Stimulated activated CD8-positive, alpha-beta memory T cell treated with anti-CD3 and anti-CD28 coated beads, Interleukin-15, amount 100 ng/mL, for 4 hours (primary cell): ENCODE measurements at places on chromosomes 1 and 21.
A peak's percentile ranks its signal among the peaks of the same experiment; 100 is the strongest.

GRCh38 chr21:38468989-38469388 is 29.3 kb downstream of the ERG start:
- DNase-seq = no peak

DNA sequence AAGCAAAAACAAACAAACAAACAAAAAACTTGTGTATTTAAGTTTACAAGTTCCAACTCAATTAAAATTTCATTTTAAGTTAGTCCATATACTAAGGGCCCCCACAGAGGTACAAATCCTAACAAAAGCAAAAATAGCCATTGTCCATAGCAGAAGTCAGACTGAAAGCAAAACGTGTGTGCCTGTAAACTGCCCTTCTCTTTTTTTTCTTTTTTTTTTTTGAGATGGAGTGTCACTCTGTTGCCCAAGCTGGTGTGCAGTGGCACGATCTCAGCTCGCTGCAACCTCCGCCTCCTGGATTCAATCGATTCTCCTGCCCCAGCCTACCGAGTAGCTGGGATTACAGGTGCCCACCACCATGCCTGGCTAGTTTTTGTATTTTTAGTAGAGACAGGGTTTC is 11.6 kb upstream of the IFNGR2 start:
- no peak for DNase-seq

DNA sequence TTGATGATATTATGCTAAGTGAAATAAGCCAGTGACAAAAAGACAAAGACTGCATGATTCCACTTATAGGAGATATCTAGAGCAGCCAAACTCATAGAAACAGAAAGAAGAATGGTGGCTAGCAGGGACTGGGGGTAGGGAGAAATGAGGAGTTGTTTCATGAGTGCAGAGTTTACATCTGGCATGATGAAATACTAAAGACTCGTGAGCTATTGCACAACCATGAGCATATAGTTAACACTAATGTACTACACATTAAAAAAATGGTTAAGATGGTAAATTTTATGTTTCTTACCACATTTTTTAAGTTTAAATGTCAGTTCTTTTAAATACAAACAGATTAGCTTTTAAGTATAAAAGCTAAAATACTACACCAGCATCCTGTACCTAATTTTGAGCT is 57.8 kb downstream of the ESRRG start:
- DNase-seq = no peak

GRCh38 chr1:66168467-66168887 is 365.5 kb upstream of the SGIP1 start:
- DNase-seq = no peak

GRCh38 chr1:84959294-84959693 is 37.6 kb downstream of the MCOLN2 start:
- no peak for DNase-seq

DNA sequence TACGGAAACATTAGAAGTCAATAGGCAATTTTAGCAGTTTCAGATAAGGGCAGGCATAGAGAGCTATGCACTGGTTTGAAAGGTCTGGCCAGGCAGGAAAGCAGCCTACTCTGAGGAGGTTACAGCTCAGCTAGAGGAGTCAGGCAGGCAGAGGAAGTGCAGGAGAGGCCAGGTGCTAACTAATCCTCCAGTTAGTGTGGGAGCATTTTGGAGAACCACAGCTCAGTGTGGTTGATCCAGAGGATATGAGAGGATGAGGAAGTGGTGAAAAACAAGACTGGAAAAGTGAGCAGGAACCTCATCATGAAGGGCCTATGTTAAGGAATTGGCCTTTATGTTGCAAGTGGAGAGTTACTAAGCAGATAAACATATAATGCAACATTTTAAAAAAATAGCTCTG is 282.4 kb upstream of the SGIP1 start:
- no peak for DNase-seq

DNA sequence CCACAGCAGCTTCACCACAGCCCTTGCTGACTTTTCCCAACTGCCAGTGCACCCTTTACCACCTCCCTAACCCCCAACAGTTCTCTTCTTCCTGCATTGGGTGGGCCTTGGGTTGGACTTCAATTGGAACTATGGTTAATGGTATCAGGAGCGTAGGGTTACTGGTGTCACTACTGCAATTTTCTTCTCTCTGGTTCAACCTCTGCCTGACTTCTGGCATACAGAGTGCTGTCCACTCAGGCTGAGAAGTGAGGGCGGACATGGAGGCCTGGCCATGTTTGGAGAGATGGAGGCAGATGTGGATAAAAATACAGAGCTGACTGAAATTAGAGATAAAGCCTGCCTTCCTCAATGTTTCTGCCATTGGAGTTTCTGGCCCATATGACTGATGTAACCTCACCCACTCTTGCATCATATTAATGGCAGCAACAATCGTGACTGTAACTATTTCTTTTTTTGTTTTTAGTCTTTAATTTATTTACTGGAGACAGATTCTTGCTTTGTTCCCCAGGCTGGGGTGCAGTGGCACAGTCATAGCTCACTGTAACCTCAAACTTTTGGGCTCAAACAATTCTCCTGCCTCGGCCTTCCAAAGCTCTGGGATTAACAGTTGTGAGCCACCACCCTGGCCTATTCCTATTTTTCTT is 87.8 kb downstream of the NAV1 start:
- DNase-seq = no peak

DNA sequence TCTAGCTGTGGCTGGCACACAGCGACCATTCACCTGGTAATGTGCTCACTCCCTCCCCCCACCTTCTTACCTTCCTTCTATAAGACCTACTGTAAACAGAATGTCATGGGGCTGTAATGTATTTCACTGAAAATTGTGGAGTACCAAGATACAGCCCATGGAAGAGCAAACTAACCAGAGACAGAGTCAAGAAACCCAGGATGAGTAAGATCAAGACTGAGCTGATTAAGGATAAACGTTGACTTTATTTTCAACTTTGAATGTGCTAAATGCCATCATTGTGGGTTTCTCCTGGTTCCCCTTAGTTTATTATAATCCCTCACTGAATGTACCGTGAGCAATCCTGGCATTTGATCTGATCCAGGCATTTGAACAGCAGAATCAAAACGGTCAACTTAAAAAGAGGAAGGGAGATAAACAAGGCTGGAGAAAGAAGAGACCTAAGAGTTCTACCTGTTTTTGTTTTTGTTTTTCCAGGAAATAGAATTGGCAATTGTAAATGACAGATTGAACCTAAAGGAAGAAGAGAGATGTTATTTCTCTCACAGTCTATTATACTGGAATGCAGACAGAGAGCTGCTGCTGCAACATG is 16.1 kb upstream of the ATP1B1 start:
- DNase-seq = no peak

- DNase-seq = no peak
Observed at GRCh38 chr1:112444269-112444668, 48.3 kb downstream of the CTTNBP2NL start.

DNA sequence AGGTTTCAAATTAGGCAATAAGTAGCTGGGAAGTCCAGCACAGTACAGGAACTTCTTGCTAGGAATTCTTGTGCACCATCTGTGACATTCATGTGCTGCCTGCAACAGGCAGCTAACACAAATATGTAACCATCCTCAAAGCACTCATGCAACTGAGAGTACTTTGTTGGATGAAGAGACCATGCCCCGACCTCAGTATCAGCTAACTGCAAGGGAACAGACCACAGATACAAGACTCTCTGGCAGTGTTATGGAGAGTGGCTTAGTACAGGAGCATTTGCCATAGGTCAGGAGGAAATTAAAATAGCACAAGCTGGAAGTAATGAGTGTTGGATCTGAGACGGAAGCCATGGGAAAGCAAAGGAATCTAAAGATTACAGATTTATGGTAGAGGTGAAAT is 123.6 kb downstream of the LRRC53 start:
- DNase-seq = no peak

DNA sequence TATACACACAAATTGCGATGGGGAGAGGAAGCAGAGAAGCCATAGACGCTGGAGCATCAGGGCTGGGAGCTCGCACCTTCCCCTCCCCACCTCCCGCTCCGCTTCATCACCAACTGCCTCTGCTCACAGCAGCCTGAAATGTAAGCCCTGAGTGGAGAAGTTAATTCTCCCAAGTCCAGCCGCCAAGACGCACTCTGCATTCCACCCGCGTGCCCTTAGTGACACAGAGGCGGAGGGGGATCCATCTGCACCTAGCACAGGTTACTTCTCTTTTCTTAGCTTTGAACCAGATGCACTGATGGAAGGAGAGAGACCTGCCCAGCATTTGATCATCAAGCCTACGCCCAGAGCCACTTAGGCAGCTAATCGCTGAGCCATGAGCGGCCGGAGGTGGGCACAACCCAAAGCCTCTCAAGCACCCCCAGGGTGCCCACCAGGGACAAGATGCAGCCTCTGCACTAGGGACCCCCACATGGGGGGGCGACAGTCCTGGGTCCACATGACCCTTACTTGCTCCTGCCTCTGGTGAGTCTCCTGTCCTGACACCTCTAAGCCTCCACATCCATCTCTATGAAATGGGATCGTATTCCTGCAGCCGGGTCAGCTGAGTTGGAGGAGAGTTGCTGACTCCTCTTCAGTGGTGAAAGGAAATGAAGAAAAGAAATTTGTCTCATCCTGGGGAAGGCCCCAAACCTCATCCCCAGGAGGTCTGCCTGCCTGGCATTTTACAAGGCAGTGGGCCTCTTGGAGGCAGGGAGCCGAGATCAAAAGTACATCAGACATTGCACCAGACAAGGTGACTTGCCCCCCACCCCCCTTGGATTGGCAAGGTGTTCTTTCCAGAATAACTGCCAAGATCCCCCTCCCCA is 316.2 kb downstream of the MATN1 start:
- DNase-seq = no peak

GRCh38 chr1:221667504-221667903 is 74.4 kb downstream of the DUSP10 start:
- DNase-seq = no peak

GRCh38 chr1:111399792-111400610 is 27.5 kb downstream of the OVGP1 start:
- no peak for DNase-seq

DNA sequence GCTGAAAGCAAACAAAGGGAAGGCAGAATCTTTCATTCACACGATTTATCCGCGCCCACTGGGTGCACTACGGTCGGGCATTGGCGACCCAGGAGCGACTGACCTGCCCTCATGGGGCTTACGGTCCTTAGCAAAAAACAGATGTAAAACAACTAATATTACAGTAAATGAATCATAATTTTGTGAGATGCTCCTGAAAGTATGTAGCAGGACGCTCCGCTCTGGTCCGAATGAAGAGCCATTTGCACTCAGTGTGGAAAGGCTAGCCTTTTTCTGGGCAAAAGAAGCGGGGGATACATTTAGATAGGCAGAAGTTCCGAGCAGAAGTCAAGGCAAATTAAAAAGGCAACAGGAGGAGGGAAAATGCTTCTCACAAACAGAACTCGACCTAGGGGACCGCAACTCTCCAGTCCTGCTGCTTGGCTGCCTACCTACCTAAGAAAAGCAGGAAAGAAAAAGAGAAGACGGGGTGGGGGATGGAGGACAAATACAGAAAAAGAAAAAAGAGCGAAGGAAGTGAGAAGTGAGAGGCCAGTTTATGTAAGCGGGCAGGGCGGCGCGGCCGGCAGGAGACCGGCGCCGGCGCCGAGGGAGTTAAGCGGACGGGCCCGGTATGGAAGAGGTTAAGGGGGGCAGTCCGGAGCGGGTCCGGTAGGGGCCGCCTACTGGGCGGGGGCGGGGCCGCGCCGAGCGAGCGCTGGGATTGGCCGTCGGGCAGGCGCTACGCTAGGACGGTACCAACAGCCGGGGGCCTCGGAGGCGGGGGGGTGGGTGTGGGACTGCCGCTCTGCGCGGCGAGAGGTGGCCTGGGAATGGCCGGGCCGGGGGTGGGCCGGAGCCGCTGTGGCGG is at the start of gene FAM20B:
TSS of gene FAM20B (plus strand) at position 770 of the 850 bp plus-strand sequence. CDS start 17,954 bp downstream, outside the sequence.
- peak; percentile 80 for DNase-seq

- DNase-seq = no peak
Observed at GRCh38 chr21:25577424-25578055, 29.7 kb downstream of the MRPL39 start.
